Nucleus accumbens (tissue), 56 donors: ENCODE measurements at places on chromosomes 11 and 22.

- DNase-seq: no peak
These were observed 81.2 kb upstream of the PRR5 start for GRCh38 chr22:44620841-44621257.

GRCh38 chr11:36056160-36056751, 112.4 kb downstream of the LDLRAD3 start:
- no peak for DNase-seq

DNA sequence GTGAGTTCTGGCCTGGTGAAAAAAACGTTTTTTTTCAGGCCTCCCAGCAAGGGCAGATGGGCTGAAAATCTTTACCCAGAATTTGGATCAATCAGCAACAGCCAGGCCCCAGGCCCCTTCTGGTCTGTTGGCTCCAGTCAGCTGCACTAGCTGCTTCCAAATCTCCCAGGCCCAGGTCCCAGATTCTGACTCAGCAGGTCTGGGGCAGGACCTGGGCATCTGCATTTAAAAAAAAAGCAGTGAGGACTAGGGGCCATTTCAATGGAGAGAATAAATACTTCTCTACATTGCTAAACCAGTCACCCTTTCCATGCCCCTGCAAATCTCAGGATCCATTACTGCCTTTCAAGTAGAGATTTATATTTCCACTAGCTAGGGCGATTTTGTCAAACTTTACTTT, 4.3 kb downstream of the SLC15A3 start:
- DNase-seq: no peak

DNA sequence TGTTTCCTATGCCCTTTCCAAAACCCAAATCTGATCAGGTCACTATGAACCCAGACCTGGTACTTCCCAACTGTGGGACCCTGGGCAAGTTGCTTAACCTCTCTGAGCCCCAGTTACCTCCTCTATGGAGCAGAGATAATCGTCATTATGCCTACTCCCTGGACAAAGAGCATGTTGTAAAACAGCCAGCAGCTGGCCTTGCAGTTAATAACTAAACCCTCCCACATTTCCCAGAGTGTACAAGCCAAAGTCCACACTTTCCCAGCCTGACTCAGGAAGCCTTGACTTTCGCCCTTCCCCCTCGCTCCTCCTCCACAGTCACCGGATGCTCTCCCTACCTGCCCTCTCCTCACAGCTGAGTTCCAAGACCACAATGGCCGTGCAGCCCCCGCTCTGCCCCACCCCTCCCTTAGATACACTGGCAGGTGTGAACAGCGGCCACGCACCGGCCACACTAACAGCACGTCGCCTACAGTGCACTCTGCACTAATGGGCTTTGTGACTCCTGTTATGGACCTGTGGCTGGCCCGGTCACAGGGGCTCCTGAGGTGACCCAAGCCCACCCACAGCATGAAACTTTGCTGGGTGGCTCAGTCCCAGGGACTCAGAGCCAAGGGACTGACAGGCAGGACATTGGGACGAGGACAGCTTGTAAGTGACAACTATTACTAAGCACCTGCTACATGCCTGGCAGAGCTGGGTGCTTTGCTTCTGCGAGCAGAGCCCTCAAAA, 15.6 kb upstream of the MFNG start:
- no peak for DNase-seq

- DNase-seq: no peak
These were observed 598 bp downstream of the CABIN1 start for GRCh38 chr22:24011735-24012068.

DNA sequence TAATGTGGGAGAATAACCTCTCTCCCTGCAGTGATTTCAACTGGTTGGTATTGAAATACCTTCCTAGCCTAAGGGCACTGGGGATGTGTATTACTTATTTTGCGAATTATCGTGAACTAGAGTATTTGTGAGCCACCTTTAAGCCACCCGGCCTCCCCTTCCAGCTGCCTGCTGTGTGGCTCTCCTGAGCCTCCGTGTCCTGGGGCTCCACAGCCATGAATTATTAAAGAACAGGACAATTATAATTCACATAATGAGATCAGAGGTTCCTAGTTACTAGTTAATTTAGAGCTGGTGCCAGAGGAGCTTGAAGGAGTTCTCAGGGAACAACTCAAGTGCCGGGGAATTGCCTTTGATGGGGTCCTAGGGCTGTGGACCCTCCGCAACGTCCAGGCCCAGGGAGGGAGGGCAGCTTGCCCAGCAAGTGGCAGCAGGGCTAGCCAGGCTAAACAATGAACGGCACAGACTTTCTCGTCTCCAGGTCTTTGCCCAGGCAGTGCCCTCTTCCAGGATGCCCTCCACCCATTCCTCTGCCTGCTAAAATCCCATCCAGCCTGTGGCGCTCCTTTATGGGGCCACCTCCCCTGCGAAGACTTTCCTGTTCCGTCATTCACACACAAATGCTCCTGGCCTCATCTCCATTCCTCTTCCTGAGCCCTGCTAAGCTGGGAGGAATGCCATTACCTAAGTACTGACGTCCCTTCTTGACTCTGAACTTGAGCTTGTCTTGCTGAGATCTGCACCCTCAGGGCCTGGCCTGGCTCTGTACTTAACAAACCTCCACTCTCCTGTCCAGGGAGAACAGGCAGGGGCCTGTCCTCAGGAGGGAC, 91.5 kb downstream of the RTL6 start:
- DNase-seq: no peak

DNA sequence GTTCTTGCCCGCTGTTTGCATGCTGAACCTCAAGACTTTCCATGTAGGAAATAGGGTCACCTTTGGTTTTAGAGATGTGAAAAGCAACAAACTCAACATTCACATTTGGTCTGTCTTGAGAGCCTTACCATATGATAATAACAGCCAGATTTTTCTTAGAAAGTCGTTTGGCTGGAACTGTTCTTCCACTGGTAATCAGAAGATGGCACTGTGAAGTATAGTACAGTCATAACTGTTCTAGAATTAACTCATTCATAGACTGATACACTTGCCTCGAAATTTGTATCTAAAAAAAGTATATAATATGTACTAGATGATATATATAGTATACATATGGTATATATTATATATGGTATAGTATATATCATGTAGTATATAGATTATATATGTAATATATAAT, 12.3 kb downstream of the LUZP2 start:
- DNase-seq: no peak

DNA sequence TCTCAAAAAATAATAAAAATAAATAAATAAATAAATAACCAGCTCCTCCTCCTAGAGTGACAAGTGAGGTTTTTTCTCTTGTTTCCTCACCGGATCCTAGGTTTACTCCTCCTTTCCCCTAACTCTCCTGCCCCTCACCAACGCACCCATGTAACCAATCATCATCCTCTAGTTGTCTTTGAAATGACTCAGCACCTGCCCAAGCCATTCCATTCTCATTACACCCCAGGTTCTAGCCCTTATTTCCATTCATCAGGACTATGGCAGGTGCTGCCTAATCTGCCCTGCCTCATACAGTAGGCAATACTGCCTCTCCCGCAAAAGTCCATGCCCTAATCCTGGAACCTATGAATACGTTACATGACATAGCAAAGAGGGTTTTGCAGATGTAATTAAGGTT, 60.4 kb downstream of the BUD13 start:
- DNase-seq: no peak

- DNase-seq: no peak
These were observed 22.9 kb downstream of the ZBTB16 start for GRCh38 chr11:114082415-114082748.

DNA sequence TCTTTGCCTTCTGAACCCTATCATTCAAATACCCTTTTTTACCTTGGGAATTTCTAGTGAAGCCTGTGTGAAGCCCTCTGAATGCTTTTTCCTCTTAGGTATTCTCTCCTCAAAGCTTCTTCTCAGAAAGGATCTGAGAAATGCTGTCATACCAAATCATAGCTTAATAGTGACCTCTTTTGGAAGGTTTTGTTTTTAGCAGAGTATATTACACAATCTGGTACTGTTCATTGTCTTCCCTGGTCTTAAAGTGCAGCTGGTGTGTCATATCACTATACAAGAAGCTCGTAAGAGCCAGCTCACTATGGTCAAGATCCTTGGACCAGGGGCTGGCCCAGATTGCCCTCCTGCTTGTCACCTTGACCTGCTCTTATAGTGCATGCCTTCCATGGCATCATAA, 204.4 kb upstream of the ANO5 start:
- DNase-seq: no peak

GRCh38 chr22:22369964-22370270, 125.3 kb downstream of the VPREB1 start:
- no peak for DNase-seq

- no peak for DNase-seq
These were observed 7.3 kb downstream of the ADORA2A start for GRCh38 chr22:24434471-24435322.

- no peak for DNase-seq
These were observed 451.2 kb downstream of the MIAT start for GRCh38 chr22:27108425-27109114.

DNA sequence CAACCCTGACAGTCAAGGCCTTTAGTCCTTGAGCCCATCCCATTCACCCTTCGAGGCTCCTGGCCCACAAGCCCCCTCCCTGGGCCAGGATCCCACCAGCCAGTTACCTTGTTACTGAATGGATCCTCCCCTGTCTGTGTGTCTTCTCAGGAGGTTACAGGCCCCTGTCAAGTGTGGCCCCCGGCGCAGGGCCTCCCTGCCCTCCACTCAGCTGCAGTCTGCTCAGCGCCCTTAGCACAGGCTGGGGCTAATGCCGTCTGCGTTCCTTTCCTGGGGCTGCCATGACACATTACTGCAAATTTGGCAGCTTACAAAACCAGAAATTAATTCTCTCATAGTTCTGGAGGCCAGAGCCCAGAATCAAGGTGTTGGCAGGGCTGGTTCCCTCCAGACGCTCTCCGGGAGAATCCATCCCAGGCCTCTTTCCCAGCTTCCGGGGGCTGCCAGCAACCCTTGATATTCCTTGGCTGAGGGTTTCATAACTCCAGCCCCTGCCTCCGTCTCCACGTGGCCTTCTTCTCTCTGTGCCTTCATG, 9.4 kb upstream of the SYT12 start:
- DNase-seq: no peak

DNA sequence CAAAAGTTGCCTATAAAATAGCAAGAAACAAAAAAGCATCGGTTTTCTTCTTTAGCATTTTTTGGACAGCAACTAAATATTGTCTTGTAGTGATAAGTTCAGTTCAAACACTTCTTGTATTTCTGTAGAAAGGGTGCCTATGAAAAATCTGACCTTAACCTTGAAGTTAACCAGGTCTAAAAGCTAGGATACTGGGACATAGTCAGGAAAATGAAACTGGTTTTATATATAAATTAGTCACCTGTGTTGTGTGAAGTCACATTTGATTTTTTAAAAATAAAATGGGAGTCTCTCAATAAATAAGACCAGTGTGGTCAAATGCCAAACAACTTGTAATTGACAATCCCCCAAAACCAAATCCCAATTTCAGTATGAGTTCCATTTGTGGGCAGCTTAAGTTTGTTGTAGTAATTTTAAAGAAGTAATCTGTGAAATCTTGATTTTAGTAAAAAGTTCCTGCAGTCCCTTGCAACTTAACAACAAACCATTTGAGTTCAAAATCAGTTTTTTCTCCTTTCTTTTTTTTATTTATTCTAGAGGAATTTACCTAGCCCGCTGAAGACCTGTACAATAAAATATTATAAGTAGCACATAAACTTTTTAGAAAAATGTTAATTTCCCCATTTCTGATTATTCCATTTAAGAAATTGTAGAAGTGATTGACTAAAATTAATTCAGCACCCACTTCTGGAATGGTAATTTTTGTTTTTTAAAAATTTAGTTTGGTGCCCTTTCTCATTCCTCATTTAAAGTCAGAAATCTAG, 84.5 kb upstream of the PPARA start:
- no peak for DNase-seq

DNA sequence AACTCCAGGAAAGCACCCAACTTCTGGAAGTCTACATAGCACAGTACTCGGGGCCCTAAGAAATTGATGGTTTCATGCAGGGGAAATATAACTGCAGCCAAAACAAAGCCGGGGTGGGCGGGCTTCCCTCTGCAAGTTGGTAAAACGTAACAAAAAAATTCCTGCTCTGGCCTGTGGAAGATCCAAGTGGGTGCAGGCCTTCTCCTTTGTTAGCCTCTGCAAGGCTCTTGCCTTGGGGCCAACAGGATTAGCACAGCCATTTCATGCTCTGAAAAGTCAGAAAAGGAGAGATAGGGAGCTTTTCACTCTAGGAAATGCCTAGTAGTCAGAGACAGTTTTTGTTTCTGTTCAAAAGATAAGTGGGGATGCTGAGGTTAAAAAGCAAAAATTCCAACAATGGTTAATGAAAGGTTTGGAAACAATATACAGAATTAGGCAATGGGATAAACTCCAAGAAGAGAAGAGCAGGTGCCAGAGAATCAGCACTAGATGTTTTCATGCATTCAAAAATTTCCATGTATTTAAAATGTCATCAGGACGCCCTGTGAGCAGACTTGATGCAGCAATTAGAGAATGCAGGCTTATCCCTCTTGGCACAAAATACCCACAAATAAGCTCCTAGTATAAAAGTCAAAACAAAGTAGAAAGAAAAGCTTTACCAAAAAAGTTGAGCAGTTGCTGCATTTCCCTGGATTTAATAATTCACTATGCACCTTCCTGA, 72.3 kb upstream of the CHRM4 start:
- DNase-seq: no peak

GRCh38 chr11:45931739-45932138, 9.3 kb downstream of the LARGE2 start:
- no peak for DNase-seq

DNA sequence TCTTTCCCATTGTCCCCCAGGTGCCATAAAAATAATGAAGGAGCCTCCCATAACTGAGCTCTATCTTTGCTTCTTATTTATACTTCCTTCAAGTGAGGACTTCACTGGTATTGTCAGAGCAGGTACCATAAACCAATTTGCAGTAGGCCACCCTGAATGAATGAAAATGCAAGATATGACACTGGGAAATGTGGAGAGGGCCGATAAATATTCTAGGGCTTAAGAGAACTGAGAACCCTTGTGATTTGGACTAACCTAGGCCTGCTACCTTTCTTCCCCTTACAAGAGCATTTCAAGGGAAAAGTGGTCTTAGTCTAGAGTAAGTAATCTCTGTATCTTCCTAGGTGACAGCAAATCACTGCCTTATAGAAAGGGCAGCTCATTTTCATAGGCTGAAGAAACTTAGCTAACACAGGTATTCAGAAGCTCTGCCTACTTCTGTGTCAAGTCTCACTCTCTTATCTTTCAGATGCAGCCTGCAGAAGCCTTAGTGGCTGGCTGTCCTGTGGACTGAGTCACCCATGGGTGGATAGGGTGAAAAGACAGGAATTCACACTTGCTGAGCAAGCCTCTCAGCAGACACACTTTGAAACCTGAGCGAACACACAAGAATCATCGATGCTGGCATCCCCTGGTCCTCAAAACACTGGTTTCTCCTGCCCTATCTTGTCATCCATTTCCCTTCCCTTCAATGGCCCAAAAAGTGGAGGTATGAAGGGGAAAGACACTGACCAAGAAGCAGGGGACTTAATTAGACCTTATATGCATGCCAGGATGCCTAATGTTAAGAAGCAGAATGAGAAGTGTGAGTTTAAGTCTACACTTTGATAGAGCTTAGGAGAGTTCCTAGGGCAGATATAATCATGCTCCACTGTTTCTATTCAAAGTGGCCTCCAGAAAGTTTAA, 15.2 kb downstream of the NRIP3 start:
- DNase-seq: no peak
